ENCODE measurements at places on chromosomes 7 and 10. TPM values are rescaled to one million over a fixed set of nuclear protein-coding genes. Genes with fewer than 3 reads are reported as not detected.
A peak's percentile ranks its signal among the peaks of the same experiment; 100 is the strongest.

- DNase-seq, result no peak
These were observed 450.7 kb downstream of the KCNMA1 start for GRCh38 chr10:77186936-77187335.

DNA sequence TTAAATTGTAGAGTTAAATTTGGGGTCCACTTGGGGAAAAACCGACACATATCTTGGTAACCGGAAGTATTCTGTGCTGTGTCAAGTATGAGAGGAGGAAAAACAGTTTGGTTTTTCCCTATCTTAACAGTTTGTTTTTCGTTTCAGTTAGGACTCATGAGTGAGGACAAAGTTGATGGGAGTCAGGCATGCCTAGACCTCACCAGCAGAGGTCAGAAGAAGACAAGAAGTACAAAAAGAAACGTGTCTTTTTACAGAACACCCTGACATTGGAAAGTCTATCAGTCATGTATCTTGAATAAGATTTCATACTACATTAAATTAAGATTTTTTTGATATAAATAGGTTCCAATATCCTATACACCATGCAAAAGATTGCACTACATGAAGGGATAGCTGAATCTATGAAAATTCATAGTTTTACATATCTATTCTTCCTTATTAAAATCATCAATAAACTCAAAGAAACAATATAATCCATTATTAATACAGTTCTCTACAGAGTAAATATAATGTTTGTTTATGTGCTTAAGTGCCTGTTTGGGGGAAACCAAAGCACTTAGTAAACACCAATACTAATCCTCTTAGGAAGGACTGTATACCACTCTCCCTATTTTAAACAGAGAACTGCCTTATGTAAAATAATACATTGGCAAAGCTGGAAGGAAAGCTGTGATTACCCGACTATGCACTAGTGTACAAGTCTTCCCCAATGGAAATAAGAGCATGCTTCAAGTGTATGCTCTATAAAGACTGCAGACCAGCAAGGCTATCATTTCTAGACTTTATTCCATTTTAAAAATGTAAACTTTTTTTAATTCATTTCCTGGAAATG lies 95.6 kb downstream of the USP6NL start:
- DNase-seq, result peak; percentile 84

- DNase-seq, result no peak
These were observed 196.5 kb downstream of the HERPUD2 start for GRCh38 chr7:35498416-35498815.

DNA sequence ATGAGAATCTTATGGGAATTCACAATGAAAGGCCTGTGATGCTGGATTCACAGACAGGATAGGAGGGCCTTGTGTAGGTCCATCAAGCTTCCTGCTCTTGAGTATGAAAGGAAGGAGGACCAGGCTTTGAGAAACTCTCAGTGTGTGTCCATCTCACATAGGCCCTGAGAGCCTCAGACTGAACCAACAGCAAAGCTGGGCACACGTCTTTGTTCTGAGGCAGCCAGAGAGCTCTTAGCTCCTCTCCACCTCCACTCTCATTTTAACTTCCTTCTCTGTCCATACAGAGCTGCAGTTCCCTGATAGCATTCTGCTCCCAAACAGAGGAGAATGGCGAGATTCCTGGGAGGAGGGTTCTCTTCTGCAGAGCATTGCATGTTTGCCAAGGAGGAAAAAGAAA lies 515.6 kb downstream of the CALN1 start:
- no peak for DNase-seq

GRCh38 chr7:142851919-142852318 lies 3.0 kb upstream of the EPHB6 start:
- DNase-seq, result no peak

ANKIB1 gene
- 42.3 TPM for total RNA-seq

ADAM8 gene
- total RNA-seq, result 17.6 TPM

GRCh38 chr7:133016604-133017003 lies 65.3 kb downstream of the CHCHD3 start:
- DNase-seq, result no peak
